ENCODE measurements at places on chromosomes 3 and 15.

- no peak for DNase-seq
Observed at GRCh38 chr3:15286022-15286421, 46.4 kb downstream of the SH3BP5 start.

DNA sequence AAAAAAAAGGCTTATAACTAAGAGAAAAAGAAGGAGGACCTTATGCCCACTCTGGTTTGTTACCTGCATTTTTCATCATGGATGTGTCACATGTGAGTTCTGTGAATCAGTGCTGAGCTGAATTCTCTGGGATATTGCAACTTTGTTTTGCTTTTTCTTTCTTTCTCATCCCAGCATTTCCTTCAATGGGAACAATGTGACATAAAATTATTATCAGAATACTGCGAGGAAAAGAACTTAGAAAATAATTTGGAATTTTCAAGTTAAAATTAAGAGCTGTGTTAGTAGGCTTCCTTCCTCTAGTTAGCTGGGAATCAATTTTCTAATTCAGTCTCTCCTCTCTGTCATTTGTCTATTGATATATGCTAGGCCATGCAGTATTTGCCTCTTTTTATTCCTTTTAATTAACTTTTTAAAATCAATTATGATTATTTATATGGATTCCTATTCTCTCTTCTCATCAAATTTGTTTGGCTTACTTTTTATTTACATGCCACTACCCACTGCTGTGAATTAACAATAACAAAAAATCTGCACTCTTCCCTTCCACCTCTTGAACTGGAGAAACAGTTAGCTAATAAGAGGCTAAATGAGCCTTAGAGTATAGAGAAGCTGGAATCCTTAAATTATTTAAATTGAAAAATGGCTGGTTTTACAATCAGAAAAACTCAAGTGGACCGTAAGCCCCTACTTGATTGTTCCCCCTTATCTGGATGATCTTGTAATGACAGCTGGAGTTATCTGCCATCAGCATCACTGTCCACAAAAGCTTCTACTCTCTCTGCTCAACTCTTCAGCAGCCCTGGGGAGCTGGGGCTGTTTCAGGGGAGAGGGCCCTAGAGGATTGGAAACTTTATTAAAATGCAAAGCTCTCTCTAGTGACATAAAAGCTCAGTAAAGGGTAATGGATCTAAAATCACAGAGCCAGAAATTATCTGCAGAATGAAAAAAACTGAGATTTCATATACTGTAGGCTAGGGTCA lies 95.3 kb upstream of the SOX2 start:
- no peak for DNase-seq

DNA sequence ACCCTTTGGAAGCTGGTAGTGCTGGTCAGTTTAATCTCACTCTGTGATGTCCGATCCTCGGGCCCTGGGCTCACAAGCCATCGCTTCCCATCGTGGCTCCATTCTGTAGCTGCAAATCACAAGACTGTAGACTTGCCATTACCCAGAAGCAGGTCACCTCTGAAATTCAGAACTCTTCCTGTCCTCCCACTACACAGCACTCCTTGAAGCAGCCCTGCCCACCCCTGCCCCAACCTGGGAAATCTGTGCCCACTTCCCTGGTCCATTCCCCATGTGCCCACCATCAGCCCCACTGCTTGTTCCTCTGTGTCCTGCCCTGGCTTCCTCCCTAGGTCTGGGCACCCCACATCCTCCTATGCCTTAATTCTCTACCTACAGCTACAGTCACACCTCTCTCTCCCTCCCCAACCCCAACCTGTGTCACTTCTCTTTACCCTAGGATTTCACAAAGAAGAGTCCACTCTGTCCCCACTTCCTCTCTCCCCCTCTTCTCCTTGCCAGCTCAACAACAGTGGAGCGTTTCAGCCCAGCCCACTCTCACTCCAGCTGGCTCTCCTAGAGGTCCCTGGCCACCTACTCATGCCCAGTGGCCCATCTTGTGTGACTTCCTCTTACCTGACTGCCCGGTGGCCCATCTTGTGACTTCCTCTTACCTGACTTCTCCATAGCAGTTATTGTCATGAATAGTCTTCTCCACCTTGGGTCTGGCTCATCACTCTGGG lies 8.3 kb downstream of the ZNF710 start:
- no peak for DNase-seq

- DNase-seq, result no peak
Observed at GRCh38 chr3:188351648-188352047, 197.7 kb downstream of the LPP start.

- no peak for DNase-seq
Observed at GRCh38 chr15:68488290-68488689, 56.3 kb upstream of the ITGA11 start.

GRCh38 chr3:109152320-109152719 lies 15.8 kb downstream of the C3orf85 start:
- DNase-seq, result no peak

GRCh38 chr15:100284701-100285100 lies 57.1 kb downstream of the ADAMTS17 start:
- DNase-seq, result no peak
